H1 (cell line): ENCODE measurements at places on chromosomes 3 and 15. TPM values are rescaled to one million over a fixed set of nuclear protein-coding genes. Genes with fewer than 3 reads are reported as not detected.

DNA sequence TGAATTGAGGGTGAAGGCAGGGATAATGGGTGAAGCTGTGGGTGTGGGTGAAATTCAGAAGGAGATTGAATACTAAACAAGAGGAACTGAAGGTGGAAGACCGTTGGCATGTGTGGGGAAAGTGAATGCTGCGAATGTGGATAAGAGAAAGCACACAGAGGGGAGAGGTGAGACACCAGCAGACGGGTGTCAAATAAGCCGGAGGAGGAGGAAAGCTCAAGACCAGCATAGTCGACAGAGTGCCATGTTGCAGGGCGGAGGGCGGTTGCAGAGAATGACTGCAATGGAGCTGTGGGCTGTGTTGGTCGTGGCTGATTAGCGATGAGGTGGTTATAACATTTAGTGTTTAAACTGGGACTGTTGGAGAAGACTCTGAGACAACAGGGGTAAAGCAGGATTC is 16.4 kb upstream of the HCN4 start:
- no peak for DNase-seq

- DNase-seq = no peak
Measured at GRCh38 chr3:142211034-142211433, 14.4 kb downstream of the GK5 start.

- no peak for DNase-seq
Measured at GRCh38 chr3:151113343-151113742, 27.9 kb downstream of the MED12L start.

DNA sequence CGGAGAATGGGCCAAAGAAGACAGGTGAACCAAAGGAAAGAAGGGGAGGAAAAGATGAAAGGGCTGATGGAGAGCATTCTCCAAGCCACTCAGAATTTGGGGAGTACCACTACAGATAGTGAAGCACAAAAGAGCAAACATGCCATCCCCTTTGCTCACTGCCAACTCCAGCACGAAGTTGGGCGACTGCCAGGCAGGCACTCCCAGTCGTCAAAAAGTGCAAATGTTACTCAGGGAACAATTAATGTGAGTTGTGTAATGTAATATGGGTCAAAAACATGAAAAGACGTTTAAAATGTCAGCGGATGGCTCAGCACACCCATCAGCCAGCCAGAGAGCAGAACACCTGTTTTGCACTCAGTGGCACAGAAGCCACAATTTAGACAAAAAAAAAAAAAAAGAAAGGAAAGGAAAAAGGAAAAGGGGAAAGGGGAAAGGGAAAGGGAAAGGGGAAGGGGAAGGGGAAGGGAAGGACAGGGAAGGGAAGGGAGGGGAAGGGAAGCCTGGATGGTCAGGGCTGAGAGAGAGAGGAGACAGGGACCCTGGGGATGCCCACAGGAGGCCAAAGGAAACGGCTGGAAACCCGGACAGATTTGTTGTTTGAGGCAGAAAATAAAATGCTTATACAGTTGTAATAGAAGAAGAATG is 82.7 kb downstream of the COL8A1 start:
- DNase-seq = no peak

- no peak for DNase-seq
Measured at GRCh38 chr3:115772951-115773350, 149.6 kb downstream of the GAP43 start.

Gene HEG1
- total RNA-seq = 9.7 and 13.1 TPM in 2 replicates

- no peak for DNase-seq
Measured at GRCh38 chr15:38479756-38480155, 25.8 kb downstream of the FAM98B start.

DNA sequence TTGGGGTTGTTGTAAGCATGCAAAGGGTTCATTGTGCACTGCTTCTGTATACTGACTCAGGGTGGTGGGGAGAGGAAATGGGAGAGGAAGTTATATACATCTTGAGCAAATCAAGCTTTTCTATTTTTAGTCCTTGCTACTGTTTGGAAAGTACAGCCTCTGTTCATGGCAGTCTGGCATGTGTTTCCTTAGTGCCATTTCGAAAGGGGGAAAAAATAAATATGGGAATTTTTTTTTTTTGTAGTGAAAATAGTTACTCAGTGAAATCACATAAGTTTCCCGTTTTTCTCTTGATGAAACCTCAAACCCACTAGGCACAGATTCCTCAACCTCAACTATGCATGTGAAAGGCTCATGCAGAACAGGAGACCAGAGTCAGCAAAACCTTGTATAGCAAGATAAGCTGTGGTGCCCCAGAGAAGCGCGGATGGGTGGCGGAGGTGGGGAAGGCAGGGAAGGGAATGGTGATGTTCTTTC is 353.3 kb downstream of the LPP start:
- DNase-seq = no peak
